ENCODE measurements at places on chromosomes 3 and 15.

DNA sequence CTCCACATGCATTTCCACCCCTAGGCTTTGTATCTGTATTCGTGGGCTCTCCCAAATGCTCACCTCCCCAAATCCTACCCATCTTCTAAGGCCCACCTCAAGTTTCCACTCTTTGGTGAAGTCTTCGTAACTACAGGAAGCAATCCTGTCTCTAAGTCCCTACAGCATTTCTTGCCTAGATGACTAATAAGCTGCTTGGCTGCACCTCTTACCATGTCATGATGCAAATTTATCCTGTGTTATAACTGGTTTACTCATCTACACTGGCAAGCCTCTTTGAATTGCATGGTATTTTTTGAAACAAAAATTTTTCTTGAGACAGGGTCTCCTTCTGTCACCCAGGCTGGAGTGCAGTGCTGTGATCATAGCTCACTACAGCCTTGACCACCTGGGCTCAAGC, 73.3 kb downstream of the SETMAR start:
- no peak for DNase-seq

DNA sequence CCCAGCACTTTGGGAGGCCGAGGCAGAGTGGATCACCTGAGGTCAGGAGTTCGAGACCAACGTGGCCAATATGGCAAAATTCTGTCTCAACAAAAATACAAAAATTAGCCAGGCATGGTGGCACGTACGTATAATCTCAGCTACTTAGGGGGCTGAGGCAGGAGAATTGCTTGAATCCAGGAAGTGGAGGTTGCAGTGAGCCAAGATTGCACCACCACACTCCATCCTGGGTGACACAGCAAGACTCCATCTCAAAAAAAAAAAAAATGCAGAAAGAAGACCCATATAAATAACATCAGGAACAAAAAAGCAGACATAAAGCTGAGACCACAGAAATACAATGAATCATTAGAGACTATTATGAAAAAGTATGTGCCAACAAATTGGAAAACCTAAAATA, 235.2 kb upstream of the VEPH1 start:
- DNase-seq, result no peak

GRCh38 chr3:164748626-164749025, 329.7 kb downstream of the SI start:
- DNase-seq, result no peak

GRCh38 chr3:10294030-10294586, 1.4 kb upstream of the GHRL start:
- no peak for DNase-seq

DNA sequence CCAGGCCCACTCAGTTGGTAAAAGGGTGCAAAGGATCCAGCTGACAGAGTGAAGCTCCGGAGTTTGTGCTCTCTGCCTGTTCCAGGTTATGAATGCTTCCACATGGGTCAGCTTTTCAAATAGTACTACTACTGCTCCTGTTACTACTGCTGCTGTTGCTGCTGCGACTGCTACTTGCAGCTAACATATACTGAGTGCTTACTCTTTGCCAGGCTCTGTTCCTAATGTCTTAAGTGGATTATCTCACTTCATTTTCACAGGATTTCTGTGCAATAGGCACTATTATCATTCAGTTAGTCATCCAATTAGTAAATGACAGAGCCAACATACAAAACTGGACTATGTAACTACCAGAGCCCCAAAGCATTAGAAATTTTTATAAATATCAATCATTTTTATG, 106.5 kb downstream of the IQCH start:
- no peak for DNase-seq

DNA sequence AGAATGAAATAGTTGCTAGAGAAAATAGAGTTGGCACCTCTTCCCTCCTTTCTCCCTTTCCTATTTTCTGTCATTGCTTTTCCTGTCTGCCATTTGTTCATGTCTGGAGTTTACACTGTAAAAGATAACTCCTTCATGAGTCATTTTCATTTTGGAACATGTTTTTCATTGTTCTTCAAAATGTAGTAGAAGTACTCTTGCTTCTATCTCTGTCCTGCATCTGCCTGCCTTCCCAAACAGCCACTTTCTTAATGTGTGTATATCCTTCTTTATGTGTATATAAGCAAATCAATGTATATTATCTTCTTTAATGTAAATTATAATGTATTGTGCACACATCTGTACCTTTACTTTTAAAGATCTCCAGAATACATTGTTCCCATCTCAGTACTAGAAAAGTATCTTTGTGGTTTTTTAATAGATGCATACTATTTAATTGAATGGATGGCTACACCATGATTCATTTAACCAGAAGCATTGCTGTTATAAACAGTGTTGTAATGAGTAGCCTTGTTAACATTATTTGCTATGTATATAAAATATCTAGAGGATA, 41.1 kb downstream of the TSC22D2 start:
- DNase-seq, result no peak

DNA sequence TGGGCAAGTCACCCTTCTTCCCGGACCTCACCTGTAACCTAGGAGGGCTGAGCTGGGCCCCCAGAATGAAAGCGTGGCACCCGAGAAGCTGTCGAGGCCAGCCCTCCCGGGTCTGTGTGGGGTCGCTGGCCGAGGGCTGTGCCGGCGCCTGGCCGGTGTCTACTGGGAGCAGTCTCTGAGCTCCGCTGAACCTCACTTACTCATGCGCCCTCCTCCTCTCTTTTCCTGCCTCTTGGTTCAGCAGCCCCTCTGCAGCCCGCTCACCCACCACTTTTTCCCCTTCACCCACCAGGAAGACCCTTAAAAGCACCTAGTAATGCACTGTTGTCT, 419 bp downstream of the HYKK start:
- no peak for DNase-seq

GRCh38 chr3:108208831-108209230, 13.4 kb downstream of the IFT57 start:
- no peak for DNase-seq

DNA sequence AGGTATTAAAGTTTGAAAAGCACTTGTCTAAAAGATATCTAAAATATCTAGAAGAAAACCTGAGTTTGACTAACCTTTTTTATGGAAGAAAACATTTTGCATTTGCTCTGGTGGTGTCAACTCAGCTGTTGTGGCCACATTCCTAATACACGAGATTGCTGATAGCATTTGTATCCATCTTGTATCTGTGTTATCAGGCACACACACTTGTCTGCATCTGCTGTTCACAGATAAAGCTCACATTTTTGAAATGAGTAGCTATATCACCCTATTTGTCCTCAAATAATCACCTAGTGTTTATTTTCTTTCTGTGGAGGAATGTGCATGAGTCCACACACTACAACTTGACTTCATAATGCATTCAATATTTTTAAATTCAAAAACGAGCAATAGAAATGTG, 632.3 kb upstream of the NR2F2 start:
- DNase-seq, result no peak

- DNase-seq, result no peak
Measured at GRCh38 chr3:80999481-80999880, 762.0 kb downstream of the GBE1 start.

DNA sequence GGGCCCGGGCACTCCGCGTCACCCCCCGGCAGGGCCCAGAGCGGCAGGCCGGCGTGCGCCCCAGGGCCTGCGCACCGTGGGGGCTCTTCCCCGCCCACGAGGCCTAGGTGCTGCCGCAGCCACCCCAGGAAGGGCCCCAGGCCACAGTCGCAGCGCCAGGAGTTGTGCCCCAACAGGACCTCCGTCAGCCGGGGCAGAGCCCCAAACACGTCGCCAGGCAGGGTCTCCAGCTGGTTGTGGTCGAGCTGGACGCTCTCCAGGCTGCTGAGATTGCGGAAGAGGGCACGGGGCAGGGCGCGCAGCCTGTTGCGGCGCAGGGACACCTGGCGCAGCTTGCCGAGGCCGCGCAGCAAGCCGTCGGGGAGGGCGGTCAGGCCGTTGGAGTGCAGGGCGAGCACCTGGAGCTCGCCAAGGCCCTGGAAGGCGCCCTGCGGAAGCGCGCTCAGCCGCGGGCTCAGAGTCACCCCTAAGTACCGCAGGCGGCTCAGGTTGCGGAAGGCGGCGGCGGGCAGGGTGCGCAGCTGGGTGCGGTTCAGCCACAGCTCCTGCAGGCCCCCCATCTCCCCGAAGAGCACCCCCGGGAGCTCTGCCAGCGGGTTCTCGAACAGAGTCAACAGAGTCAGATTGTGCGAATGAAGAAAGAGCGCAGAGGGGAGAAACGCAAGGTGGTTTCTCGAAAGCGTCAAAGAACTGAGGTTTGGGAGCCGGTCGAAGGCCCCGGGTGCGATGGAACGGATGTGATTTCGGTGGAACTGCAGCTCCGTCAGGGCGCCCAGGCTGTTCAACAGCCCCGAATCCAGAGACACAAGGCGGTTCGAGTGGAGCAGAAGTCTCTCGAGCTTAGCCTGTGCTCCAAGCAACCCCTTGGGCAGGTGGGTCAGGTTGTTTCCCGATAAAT, 2.0 kb downstream of the GP5 start:
- DNase-seq, result peak; percentile 71

GRCh38 chr15:47661661-47662180, 55.6 kb upstream of the SEMA6D start:
- no peak for DNase-seq

- no peak for DNase-seq
Measured at GRCh38 chr15:94386351-94386750, 155.0 kb downstream of the MCTP2 start.

DNA sequence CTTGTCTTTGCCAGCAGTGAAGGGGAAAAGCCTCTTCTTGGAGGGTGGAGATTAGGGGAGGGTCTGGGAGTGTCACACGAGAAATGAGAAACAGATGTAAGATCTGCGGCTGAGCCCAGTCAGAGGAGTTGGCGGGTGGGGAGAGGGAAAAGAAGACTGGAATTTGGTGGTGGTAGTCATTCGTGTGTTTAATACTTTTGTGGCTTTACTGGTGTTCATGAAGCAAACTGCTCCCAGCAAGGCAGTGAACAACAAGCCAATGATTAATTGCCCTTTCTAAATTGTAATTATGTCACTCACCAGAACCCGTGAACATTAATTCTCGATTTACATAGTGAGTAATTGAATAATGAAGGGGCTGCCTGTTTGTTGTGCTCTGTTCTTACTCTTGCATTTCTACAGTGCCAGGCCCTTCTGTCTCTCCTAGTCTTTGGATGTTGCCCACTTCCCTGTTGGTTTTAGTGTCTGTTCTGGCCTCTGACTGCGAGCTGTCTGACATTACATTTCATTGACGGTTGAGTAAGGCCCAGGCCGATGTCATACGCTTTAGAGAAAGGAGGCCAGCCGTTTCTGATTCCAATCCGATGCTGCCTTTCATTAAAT, 78.0 kb downstream of the CHCHD6 start:
- no peak for DNase-seq

- peak; percentile 46 for DNase-seq
Measured at GRCh38 chr3:108951820-108952501, 1.7 kb downstream of the GUCA1C start.

DNA sequence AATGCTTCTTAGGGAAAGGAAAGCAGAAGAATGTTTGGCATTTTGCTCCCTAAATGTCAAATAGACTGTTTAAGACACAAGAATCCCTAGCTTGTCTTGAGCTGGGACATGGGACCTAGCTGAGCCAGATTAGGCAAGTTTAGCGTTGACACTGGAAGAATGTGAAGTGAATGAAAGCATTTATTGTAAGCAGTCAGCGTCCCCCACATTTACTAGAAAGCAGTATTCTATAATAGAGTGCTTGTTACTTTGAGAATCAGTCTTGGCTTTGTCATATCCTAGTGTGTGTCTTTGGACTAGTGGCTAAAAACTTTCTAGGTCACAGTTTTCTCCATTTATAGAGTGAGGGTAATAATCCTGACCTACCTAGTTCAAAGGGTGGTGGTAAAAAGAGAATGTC, 161.6 kb downstream of the ADAMTSL3 start:
- DNase-seq, result peak; percentile 9

DNA sequence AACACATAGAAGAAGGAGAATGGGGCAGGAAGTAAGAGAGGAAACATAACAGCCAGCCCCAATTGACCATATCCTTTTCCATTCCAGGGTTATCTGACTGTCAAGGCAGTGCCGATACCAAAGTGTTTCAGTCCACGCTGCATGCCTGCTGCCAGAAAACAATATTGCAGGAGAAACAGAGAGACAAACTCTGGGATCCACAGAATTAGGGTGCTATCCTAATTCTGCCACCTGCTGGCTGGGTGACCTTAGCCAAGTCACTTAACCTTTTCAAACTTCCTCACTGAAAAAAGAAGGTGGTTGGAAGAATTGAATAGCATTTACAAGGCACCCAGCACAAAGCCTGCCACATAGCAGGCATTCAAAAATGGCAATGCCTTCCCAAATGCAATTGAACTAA, 32.0 kb downstream of the GLB1 start:
- no peak for DNase-seq
